ENCODE measurements at places on chromosomes 1 and 21.

DNA sequence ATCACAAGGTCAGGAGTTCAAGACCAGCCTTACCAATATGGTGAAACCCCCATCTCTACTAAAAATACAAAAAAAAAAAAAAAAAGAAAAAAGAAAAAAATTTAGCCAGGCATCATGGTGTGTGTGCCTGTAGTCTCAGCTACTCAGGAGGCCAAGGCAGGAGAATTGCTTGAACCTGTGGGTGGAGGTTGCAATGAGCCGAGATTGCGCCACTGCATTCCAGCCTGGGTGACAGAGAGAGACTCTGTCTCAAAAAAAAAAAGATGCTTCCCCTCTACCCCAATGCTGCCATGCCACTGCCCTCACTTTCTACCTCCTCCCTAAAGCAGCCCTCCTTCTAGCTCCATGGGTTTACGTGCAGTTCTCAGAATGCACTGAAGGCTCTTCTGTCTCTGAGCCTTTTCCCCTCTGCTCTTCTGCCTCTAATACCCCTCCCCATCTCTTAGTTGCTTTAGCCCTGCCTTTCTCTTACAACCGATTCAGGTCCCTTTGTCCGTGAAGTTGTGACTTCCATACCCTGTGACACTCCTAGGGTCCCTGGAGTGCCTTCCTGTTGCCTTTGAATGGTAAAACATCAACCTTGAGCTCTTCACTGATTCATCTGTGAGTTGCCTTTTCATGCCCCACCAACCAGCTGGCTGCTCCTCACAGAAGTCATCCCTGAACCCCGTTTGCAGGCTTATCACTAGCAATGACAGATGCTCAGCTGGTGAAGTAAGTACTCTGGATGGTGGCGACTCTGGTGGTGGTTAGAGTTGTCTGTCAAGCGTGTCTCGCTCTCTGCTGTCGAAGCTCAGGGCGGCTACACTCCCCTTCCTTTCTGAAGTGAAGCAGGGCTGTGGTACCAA lies 234.9 kb downstream of the RHOU start:
- DNase-seq = no peak

GRCh38 chr1:75720325-75720724 lies 4.2 kb upstream of the ACADM start:
- no peak for DNase-seq

- DNase-seq = peak; percentile 93
Measured at GRCh38 chr1:177256153-177257075, 85.7 kb downstream of the BRINP2 start.

DNA sequence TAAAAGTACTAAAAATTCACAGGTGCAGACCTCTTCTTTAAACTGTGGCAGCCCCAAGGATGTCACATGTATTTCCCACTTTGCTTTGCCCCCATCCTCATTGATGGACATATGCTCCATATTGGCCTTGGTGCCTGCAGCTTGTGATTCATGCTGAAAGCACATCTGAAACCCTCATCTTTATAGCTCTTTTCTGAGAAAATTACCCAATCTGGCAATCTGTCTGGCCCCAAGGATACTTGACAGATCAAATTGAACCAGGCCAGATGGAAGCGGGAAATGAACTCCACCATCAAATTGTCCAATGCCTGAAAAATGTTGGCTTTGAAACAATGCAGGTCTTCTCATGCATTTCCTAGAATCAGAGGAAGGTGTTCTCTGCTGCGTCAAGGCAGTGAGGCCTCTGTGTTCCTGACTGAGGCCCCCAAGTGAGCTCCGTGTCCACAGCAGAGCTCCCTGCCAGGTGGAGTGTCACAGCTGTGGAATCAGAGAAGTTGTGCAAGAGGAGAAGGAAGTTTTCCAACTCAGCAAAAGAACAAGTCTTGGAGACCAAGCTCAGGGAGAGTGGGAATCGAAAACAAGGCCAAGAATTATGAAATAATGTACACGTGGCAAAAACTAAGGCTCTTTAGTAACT lies 323.7 kb downstream of the PLPP3 start:
- peak; percentile 96 for DNase-seq

GRCh38 chr1:175848329-175848728 lies 104.9 kb upstream of the TNR start:
- no peak for DNase-seq

GRCh38 chr1:85607126-85607920 lies 26.8 kb downstream of the CCN1 start:
- peak; percentile 98 for DNase-seq

DNA sequence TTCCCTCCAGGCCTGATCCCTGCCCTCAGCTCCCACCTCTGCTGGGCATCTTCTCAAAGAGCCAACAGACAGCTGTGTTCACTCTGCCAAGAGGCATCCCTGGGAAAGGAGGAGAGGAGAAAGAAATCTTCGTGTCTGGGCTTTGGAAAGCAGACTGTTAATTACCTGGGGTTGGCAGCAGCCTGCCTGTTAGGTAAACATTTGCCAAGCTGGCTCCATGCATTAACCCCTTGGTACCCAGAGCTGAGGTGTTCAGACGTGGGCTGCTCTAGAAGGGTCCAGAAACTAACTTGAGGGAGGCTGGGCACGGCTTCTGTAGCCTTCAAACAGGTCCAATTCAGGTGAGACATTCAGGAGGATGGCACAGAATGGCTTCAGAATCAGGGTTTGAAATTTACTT lies 8.7 kb upstream of the EXTL1 start:
- no peak for DNase-seq

- peak; percentile 70 for DNase-seq
Measured at GRCh38 chr1:246569248-246570238, 3.3 kb downstream of the CNST start.

DNA sequence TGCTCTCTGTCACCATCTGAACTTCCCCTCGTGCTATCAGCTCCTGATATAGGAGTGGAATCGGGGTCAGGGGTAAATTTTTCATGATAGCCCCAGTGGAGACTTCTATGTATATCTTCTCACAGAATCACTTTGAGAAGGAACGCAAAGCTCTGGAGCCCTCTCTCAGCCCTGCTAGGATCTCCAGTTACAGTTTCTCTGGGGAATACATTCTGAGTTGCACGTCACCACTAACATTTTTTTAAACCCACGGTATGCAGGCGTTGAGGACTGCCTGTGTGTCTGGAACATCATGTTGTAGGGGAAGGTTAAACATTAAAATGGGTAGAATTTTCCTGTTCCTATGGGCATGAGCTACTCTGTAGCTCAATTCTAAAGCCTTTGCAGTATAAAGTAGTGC lies 116.4 kb upstream of the FAM78B start:
- DNase-seq = no peak

GRCh38 chr21:46397211-46397905 lies 61.3 kb upstream of the DIP2A start:
- DNase-seq = no peak

GRCh38 chr1:169132512-169133227 lies 26.2 kb downstream of the ATP1B1 start:
- DNase-seq = no peak

DNA sequence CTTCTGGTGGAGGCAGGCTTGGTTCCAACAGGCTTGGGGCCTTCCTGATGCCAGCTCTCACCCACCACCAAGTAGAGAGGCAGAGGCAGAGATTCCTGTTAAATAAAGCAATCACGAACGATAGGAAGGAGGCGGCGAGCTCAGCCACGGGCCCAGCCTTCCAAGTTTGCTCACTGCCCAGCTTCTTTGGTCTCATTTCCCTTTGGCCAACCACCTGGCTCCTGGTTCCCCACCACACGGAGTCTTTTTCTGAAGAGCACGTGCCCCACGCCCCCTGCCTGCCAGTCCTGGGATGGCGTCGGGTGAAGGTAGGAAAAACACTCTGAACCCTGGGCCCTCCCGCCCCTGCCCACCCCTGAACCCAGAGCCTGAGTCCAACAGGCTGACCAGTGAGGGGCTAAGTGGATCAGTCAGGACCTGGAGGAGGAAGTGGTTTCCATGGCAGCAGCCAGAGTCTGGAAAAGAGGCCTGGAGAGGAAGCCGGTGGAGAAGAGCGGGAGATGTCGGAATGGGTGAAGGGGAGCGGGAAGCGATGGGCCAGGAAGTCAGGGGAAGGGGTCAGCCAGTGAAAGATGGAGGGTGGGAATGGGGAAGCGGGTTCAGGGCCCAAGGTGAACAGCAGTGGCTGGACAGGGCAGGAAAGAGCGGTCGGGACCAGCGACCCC lies 158.2 kb upstream of the KLHDC7A start:
- DNase-seq = no peak

DNA sequence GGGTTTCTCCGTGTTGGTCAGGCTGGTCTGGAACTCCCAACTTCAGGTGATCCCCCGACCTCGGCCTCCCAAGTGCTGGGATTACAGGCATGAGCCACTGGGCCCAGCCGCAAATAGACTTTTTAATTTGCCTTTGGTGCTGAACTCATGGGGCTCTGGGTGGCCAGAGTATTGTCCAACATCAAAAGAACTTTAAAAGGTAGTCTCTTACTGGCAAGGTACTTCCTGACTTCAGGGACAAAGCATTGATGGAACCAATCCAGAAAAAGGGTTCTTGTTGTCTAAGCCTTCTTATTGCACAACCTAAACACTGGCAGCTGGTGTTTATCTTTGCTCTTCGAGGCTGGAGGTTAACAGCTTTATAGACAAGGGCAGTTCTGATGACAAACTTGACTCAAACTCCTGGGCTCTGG lies 3.8 kb upstream of the KTI12 start:
- DNase-seq = peak; percentile 61

- no peak for DNase-seq
Measured at GRCh38 chr1:89946532-89946931, 48.4 kb upstream of the ZNF326 start.

GRCh38 chr1:7613851-7614205 lies 157.3 kb upstream of the VAMP3 start:
- DNase-seq = no peak

GRCh38 chr1:43545695-43546387 lies 15.2 kb downstream of the PTPRF start:
- no peak for DNase-seq

DNA sequence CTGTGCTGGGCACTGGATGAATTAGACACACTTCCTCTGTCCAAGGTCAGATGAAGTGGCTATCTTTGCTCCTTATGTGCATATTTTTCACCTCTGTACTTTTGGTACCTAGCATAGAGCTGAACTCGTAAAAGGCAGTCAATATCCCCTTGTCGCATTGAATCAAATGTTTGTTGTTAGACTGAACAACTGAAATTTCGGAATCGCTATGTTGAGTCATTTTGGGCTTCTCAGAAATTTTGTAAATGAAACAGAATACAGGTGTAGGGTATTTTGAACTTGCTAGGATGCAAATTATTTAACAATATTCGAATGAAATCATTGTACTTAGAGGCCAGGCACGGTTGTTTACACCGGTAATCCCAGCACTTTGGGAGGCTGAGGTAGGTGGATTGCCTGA lies 48.0 kb downstream of the PDE4B start:
- DNase-seq = no peak

GRCh38 chr1:106700211-106700610 lies 356.3 kb upstream of the PRMT6 start:
- peak; percentile 16 for DNase-seq

- DNase-seq = no peak
Measured at GRCh38 chr21:30444204-30444603, 4.1 kb downstream of the KRTAP15-1 start.

GRCh38 chr1:188489336-188490112 lies 1660.8 kb downstream of the PLA2G4A start:
- no peak for DNase-seq

GRCh38 chr21:31665397-31665796 lies 5.9 kb downstream of the SOD1 start:
- peak; percentile 35 for DNase-seq

- DNase-seq = no peak
Measured at GRCh38 chr1:16026723-16027484, 5.1 kb downstream of the CLCNKA start.

- no peak for DNase-seq
Measured at GRCh38 chr21:40173816-40174215, 306.6 kb downstream of the PCP4 start.

DNA sequence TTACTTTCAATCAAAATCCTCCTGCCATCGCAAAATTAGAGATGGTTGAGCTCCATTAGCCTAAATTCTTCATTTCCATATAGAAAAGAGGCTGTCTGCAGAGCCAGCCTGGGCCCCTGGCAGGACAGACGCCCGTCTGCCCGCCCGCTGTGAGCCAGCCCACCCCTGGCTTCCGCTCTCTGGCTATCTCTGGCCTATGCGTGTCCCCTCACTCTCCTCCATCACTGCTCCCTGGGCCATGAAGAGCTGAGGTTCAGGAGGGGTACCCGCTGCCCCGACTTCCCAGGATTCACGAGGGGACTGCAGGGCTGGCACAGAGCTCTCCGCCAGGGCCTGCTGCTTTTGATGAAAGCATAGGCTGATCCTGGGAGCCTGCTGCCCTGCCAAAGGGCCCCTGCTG lies 117.6 kb downstream of the CASZ1 start:
- DNase-seq = no peak

DNA sequence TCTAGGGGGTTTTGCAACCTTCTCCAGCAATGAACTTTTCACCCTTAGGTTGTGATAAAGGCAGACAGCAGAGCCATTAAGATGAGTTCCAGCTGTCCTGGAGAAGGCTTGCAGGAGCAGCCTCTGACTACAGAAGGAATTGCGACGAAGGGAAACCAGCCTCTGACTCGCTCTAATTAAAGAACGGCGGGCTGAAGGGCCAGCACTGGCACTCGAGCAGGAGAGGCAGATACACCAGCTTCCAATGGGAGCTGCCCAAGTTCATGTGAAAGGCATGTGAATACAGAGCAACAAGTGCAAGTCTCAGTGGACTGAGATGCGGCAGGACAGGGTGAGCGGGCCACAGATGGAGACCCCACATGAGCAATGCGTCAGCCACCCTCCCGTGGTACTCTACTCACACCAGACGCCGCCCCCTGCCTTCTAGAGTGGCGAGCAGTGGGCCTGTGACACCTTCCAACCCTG lies 15.7 kb downstream of the RCC2 start:
- peak; percentile 81 for DNase-seq

- no peak for DNase-seq
Measured at GRCh38 chr1:197825541-197825940, 50.3 kb upstream of the DENND1B start.

- no peak for DNase-seq
Measured at GRCh38 chr1:175377394-175377793, 184.8 kb upstream of the KIAA0040 start.

- DNase-seq = peak; percentile 89
Measured at GRCh38 chr1:16076031-16076864, 2.8 kb upstream of the FAM131C start.

- no peak for DNase-seq
Measured at GRCh38 chr1:75640137-75640536, 29.2 kb upstream of the SLC44A5 start.

GRCh38 chr1:44642925-44643324 lies 31.4 kb downstream of the TMEM53 start:
- no peak for DNase-seq

DNA sequence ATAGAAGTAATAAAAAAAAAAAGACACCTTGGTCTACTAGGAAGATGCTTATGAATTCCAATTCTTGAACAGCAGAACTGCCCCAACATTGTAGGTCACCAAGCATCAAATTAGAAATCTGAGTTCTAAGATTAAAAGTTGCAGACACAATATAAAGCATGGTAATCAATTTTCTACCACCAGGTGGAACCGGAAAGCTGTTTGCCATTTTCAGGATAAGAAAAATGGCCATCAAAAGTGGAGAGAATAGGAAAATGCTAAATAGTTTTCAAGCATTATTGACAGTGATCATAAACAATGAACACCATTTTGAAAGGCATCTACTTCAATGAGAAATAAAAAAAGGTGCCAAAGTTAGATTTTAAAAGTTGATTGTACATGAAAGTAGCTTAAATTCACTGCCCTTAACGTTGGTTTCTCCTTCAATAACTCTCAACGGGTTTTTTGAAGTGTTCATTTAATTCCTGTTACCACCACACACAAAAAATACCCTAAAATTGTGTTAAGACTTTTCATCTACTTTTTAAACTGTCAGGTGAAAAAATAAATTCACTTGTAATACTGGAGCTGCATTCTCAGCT lies 252.9 kb downstream of the KCNT2 start:
- DNase-seq = peak; percentile 62

Measured in cardiac fibroblast (primary cell).